T-helper 2 cell treated with Interferon-gamma antibody and Interleukin-4, amounts not matched to agents 5 μg/mL and 100 μg/mL, for 36 hours (primary cell): ENCODE measurements at places on chromosomes 5 and 9.

DNA sequence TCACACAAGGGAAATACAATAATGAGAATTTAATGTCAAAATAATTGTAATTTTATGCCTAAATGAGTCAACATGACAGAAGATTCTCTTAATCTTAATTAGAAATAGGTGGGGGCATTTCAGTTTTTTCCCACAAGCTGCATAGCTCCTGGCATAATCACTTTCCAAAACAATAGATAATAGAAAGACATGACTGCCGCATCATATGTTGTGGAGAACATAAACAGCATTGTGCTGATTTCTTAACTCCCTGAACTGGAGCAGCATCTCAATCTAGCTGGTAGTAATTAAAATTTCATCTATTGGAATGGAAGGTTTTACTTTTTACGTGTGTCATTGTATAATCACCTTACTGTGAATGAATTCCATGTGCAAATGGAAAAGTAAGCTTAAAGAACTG lies 112.1 kb downstream of the ST8SIA4 start:
- DNase-seq, result no peak

GRCh38 chr5:65854925-65855324 lies 71.5 kb upstream of the ERBIN start:
- no peak for DNase-seq

DNA sequence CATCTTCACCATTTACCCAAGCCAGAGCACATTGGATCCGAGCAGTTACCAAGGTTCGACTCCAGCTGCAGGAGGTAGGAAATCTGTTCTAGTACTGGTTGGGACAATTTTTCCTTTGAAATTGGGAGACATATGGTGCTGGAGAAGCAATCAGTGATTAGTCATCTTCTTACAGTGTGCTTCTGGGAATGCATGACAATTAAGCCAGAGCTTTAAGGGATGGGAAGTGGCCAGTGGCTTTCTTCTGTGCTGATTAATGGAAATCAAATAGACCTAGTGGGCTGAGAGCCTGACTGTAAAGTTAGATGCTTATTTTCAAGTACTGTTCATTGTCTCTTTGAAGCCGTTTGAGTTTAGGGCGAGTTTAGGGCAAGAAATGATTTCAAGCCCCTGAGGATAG lies 152.1 kb downstream of the UNC13B start:
- no peak for DNase-seq

DNA sequence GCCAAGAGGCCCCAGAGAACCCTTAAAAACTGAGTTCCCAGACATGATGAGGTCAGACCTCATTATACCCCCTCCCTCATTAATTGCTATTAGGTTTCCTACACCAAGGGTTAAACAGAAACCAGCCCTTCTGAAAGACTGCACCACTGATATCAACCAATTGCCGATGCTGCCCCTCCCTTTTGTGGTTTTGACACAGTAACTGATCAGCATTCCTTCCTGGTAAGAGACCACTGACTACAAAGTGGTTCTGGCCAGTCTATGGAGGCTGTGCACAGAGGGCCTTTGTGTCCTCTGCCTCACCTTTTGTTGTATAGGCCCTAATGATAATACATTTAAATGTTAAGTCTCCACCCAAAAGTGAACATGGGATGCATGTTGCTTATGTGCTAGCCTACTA lies 201.5 kb downstream of the FRMD3 start:
- no peak for DNase-seq

GRCh38 chr5:179166171-179166885 lies 106.2 kb downstream of the ZNF354C start:
- DNase-seq, result no peak

- no peak for DNase-seq
Observed at GRCh38 chr5:120454094-120454798, 9.9 kb upstream of the PRR16 start.

DNA sequence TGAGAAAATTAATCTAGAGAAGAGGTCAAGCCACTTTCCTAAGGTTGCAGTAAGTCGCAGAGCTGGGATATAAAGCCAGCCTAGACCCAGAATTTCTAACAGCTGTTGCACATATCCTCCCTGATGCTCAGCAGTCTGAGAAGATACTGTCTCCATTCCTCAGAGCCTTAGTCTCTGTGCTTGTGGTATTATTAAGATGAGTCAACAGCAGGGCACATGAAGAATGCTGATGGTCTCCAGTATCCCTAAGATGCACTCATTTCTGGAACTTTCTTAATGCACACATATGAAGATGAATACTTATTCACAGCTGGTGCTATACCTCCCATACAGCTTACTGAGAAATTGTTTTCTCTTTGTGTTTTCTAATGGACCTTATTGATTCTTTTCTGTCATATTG lies 32.5 kb downstream of the SGCD start:
- no peak for DNase-seq

GRCh38 chr5:147539053-147539452 lies 29.2 kb upstream of the DPYSL3 start:
- no peak for DNase-seq

DNA sequence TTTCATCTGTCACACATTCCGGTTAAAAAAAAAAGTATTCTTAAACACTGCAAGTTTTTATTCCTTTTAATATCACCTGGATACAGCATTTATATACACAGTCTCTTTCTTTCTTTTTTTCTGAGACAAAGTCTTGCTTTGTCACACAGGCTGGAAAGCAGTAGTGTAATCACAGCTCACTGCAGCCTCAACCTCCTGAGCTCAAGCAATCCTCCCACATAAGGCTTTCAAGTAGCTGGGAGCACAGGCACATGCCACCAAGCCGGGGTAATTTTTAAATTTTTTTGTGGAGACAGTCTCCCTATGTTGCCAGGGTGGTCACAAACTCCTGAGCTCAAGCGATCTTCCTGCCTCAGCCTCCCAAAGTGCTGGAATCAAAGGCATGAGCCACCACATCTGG lies 13.9 kb downstream of the KIF20A start:
- DNase-seq, result no peak

GRCh38 chr9:123217128-123217654 lies 51.2 kb downstream of the STRBP start:
- no peak for DNase-seq

DNA sequence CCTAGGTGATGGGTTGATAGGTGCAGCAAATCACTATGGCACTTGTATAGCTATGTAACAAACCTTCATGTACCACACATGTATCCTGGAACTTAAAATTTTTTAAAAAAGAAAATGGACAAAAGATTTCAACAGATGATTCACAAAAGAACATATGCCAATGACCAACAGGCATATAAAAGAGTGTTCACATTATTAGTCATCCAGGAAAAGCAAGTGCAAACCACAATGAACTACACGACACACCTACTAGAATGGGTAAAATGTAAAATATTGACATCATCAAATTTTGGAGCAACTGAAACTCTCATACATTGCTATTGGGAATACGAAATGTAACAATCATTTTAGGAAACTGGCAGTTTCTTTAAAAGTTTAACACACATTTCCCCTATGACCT lies 109.9 kb downstream of the YIPF5 start:
- DNase-seq, result no peak

DNA sequence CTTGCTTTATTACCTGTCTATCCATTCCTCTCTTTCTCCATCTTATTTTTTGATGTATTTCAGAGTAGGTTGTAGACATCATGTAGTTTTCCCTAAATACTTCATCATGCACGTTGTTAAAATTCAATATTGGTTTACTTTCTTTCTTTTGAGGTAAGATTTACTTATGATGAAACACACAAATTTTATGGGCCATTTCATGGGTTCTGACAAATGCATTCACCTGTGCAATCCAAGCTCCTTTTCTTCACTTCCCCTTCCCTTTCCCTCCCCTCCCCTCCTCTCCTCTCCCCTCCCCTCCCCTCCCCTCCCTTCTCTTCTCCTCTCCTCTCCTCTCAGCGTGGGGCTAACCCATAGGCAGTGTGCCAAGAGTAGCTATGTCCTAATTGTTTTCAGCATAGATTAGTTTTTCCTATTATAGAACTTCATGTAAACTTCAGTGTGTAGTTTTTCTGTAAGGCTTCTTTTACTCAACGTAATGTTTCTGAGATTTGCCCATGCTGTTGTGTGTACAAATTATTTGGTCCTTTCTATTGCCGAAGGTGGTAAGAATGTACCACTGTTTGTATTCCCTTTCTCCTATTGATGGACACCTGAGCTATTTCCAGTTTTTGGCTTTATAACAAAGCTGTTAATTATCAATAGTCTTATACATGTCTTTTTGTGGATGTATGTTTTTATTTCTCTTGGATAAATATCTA lies 92.9 kb upstream of the CLINT1 start:
- no peak for DNase-seq

GRCh38 chr9:129446828-129447550 lies 173.9 kb downstream of the C9orf50 start:
- no peak for DNase-seq

GRCh38 chr9:117180896-117181445 lies 233.9 kb downstream of the ASTN2 start:
- no peak for DNase-seq

DNA sequence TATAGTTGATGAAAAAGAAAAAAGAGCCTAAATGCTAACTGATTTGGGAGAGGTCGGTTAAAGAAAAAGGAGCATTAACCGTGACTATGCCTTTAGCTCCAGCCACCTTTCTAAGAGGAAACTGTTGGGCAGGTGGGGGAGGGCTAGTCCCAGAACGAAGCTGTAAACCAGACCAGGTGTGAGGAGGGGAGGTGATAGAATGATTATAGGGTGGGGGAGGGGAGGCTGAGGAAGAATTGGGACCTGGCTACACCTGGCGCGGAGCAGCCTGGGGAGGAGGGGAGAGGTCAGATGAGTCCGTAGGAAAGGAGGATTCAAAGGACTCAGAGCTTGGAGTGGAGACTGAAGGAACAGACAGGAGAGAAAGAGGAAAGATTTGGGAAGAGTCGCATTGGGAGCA lies 73.4 kb downstream of the PHAX start:
- DNase-seq, result no peak
